Left hindlimb (tissue), 1 donor: ENCODE measurements at places on chromosomes 7 and 10.

GRCh38 chr7:158586499-158587161 is 993 bp downstream of the PTPRN2 start:
- no peak for DNase-seq

- no peak for DNase-seq
These were observed 716.2 kb downstream of the NXPH1 start for GRCh38 chr7:9149499-9150082.

GRCh38 chr7:106820321-106821217 is 44.5 kb upstream of the PIK3CG start:
- DNase-seq, result no peak

- no peak for DNase-seq
These were observed 103.9 kb upstream of the LRRC4 start for GRCh38 chr7:128135159-128135514.

DNA sequence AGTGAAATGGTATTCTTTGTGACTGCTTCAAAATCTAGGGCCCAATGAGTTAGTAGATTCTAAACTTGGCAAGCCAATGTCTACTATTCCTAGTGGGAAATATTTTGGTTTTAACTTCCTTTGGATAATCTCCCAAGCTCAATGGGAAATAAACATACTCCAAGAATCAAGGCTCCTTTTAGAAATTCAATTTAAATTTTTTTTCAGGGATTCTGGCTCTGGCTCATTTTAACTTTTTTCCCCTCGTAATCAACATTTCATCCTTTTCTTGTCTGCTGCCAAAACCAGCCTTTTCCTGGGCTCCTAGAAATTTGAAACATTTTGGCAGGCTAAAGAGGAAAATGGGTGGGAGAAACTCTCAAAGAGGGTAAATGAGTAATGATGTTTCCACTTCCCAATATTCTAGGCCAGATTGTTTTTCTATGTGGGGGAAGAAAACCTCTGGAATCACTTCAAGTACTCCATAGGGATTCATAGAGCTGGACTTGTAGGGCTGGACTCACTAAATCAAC is 85.6 kb upstream of the AGR3 start:
- DNase-seq, result no peak

DNA sequence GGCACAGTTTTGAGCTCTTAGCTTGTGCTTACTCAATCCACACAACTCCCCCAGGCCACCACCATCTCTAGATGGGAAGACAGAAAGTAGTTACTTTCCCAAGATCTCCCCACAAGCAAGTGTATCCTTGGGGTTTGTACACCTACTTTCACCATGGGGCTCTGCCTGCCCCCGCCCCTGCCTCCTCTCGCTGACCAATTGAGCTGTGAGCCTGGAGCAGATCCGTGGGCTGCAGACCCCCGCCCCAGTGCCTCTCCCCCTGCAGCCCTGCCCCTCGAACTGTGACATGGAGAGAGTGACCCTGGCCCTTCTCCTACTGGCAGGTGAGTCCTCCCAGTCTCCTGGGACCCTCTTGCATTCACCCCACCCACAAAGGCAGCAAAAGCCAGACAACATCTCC is 2.0 kb downstream of the FXYD4 start:
- DNase-seq, result no peak

DNA sequence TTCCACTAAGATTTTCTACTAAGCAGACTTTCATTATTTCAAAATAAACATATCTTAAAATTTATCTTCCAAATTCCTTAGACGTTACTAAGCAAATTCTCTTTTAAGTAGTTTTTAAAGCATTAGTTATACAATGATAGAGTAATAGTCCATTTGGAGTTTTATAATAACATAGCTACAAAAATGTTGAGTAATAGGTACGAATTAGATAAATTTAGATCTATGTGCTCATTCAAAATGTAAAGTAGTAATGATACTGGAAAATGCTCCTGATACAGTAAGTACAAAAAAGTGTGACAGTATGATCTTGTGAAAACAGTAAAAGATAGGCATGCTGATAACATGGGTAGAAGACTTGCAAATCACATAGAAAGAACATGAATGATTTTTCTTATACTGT is 4.5 kb downstream of the DMTF1 start:
- DNase-seq, result no peak

DNA sequence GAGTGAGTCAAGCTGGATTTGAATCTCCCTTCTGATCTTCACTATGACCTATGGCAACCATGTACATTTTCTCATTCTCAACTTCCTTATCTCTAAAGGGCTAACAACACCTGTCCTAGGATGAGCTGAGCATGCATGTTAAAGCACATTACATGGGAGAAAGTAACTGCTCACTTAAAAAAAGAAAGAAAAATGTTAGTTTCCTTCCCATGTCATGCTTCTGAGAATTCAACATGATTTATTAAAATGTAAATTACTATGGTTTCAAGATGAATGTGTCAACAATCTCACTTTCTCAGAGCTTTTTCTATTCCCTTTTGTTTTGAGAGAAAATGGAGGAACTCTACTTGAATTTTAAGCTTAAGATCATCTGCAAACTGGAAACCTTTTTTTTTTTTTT is 295.3 kb downstream of the SKIDA1 start:
- no peak for DNase-seq

DNA sequence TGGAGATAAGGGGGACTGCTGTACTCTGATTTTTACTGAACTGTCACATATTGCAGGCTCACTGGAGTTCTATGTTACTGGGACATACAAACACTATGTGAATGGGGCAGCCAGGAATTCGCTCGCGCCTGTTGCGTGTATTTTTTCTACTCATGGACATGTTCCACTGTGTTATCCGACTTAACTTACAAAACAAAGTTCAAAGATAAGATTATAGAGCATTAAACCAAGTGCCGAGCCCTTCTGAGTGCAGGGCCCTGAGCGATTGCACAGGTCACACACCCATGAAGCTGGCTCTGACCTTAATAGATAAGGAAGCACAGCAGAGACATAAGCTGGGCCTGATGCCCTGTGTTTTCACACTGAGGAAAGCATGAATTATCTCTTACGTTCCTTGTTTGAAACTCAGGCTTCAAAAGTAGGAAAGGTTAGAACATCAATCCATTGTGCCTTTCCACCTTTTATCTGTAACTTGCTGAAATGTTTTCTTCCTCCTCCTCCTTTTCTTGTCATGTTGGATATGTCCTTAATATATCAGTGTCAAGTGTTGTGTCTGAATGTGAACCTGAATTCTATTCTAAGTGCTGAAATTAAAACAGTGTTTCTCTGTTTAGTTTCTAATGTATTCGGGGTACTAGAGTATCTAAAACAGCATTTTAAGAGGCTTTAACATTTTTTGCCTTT is 273.8 kb downstream of the AUTS2 start:
- no peak for DNase-seq

DNA sequence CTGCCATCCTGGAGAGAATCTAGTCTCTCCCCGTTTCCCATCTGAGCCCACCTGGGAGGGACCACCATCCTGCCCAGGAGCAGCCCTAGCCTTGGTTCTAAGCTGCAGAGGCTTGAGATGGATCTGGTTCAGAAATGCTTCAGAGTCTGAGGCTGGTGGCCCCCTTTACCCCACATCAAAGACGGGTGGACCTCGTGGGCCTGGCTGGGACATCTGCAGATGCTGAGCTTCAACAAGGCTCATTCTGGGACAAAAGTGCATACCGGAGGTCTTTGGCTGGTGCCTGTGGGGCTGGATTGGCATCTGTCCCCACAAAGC is 4.9 kb upstream of the IRF5 start:
- DNase-seq, result no peak

DNA sequence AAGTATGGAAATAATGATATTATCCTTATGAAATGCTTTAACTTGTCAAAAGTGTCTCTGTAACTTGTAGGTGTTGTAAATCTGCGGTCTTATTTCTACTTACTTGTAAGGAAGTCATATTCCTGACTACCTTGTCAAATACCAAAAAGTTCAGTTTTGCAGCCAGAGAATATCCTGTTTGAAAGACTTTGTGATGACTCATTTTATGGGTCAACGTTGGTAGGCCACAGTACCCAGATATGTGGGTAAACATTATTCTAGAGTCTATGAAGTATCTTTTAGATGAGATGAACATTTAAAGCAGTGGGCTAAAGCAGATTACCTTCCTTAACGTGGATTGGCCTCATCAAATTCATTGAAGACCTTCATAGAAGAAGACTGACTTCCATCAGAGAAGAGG is 195.3 kb downstream of the PPP1R9A start:
- DNase-seq, result no peak

DNA sequence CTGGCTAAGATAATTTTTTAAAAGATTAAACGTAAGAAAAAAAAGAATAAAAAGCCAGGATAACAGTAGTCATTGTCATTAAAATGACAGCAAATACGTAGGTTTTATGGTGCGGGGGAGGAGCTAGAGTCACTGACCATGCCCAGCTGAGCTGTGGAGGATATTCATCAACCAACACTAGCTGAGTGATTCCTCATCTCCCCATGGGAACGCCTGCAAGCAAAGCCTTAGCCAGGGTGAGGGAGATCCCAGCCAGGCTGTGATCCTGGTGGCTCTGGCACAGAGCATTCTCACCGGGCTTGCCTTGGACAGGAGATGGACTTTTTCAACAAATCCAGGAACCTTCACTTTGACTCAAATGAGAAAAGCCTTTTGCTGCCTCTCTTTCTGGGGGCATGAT is 94.2 kb downstream of the HIP1 start:
- DNase-seq, result no peak

- no peak for DNase-seq
These were observed 15.1 kb upstream of the NUDCD3 start for GRCh38 chr7:44505595-44505994.

DNA sequence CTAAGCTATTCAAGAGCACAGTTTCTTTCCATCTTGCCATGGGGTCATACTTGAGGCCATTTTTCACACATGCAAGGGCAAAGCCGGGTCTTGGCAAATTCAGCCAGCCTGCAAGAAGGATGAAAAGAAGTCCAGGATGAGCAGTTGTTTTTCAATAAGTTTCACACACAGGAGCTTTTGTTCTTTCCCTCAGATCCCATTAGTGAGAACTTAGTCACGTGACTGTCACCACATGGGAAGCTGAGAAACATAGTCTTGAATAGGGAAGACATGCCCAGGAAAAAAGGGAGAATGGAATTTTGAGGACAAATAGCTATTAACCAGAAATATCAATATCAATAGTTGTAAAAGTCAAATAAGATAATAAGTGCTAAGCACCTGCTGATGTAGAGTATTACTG is 137.7 kb downstream of the AHR start:
- no peak for DNase-seq

DNA sequence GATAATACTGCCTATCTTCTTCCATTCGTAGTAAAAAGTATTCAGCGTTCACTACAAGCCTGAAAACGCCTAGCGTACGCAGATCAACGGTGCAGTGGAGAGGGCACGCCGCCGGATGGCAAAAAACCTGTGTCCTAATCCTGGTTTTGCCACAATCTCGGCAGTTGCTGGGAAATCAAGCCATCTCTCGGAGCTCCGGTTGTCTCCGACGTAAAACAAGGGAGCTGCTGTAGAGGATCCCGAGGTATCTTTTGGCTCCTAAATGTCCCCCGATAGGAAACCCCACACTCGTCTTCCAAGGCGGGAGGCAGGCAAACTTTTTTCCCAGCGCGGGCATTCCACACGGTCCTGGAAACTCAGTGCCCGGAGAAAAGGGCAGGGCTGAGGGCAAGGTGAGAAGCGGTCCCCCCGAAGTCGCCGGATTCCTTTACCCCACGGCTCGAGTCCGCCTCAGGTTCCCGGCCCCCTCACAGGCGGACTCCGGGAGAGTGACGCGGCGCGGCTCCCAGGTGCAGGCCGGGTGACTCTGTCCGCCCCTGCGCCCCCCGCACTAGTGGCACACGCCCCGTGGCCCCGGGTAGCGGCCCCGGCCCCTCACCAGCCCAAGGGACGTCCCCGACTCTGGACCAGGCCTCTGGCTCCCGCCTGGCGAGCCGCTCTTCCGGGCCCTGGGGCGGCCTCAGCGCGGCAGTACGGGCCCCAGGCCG is 649 bp downstream of the IDE start:
- peak; percentile 42 for DNase-seq

DNA sequence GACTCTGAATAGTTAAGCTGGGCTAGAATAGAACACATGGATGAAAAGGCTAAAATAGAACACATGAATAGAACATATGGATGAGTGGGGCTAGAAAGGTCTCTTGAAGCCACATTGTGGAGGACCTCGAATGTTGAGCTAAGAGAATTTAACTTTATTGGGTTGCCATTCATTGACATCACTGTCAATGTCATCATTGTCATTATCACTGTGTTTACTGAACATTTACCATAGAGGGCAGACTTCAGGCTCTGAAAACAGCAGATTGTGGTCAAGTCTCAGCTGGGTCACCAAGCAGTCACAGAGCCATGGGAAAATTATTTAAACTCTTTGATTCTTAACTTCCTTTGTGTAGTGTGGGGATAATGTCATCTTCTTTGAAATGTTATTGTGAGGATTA is 80.4 kb downstream of the WDFY4 start:
- DNase-seq, result no peak

- no peak for DNase-seq
These were observed 89.1 kb upstream of the TRIM24 start for GRCh38 chr7:138370956-138371355.

GRCh38 chr10:58996063-58996462 is 180.4 kb upstream of the PHYHIPL start:
- no peak for DNase-seq

- DNase-seq, result no peak
These were observed 52.0 kb upstream of the STEAP1B start for GRCh38 chr7:22551768-22552513.

- no peak for DNase-seq
These were observed 110.8 kb downstream of the MYL10 start for GRCh38 chr7:101518336-101518735.

DNA sequence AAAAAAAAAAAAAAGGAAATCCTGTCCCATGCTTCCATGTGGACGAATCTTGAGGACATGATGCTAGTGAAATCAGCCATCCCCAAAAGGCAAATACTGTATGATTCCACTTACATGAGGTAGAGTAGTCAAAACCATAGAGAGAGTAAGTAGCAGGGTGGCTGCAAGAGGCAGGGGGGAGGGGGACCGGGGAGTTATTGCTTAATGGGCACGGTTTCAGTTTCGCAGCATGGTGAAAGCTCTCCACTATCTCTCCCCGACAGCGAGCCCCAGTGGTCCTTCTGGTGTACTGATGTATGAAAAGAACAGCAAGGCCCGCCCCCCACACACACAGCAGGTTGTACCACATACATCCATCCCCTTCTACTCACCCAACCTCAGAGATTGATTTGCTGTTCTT is 32.8 kb downstream of the NOD1 start:
- DNase-seq, result no peak

- no peak for DNase-seq
These were observed 345.7 kb upstream of the KLF6 start for GRCh38 chr10:4130685-4131084.

DNA sequence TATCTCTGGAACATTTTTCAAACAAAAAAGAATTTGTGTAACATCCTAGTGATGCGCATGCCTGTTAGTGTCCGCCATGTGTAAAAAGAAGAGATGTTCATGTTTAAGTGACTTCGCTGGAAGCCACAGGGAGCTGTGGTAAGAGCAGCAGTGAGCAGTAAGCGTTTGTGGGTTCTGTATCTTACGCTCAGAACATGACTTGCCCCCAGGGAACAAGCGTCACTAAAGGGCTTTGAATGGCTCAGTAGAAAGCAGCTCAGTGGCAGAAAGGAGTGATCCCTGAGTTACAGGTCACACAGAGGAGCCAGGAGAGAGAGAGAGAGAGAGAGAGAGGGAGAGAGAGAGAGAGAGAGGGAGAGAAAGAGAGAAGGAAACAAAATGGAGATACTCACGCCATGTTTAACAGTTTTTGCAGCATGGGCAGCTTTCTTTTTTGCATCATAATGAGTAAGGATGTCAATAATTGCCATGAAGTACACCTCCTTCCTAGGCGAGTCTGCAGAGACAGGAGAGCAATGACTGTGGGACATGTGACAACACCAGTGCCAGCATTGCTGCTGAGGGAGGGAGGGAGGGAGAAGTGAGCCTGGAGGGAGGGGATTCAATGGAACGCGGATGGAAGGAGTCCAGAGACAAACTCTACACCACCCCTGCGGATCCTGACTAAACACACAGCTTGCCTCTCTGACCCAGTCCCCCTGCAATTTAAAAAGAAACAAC is 174.6 kb downstream of the PIP4K2A start:
- no peak for DNase-seq
